ENCODE measurements at places on chromosomes 1 and 21.
A peak's percentile ranks its signal among the peaks of the same experiment; 100 is the strongest.

GRCh38 chr1:91891454-91891853, 5.5 kb upstream of the TGFBR3 start:
- no peak for DNase-seq

DNA sequence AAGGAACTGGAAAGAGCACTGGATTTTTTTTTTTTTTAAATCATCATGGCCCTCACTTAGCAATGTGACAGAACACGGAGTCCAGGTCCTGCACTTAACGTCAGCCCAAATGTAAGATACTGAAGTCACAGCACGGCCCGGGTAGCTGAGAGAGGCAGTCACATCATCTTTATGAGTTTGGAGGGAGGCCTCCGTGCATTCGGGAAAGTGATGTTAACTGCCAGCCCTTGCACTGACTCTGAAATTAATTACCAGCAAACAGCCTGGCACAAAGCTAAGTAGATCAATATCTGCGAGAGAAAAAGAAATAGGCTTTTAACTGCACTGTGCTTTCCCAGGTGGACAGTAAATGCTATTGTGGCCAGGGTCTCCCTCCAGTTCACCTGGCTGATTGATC, 109.5 kb upstream of the ADAR start:
- DNase-seq, result no peak

DNA sequence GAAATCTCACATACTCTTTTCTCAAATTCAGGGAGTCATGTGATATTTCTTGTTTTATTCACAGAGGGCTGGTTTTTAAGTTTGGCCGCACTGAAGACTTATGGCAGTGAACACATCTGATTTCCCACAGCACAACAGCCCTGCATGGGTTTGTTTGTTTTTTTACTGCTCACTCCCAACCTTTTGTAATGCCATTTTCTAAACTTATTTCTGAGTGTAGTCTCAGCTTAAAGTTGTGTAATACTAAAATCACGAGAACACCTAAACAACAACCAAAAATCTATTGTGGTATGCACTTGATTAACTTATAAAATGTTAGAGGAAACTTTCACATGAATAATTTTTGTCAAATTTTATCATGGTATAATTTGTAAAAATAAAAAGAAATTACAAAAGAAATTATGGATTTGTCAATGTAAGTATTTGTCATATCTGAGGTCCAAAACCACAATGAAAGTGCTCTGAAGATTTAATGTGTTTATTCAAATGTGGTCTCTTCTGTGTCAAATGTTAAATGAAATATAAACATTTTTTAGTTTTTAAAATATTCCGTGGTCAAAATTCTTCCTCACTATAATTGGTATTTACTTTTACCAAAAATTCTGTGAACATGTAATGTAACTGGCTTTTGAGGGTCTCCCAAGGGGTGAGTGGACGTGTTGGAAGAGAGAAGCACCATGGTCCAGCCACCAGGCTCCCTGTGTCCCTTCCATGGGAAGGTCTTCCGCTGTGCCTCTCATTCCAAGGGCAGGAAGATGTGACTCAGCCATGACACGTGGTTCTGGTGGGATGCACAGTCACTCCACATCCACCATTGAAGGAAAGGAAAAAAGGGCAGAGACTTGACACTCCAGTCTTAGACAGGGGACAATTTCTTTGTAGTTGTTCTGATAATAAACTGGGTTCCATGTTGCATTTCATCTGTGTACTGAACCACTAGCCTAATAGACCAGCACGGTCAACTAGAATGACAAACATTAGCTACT, 22.8 kb downstream of the TMEM50A start:
- DNase-seq, result no peak

- DNase-seq, result no peak
These were observed 876.5 kb upstream of the B3GALT2 start for GRCh38 chr1:194062962-194063361.

DNA sequence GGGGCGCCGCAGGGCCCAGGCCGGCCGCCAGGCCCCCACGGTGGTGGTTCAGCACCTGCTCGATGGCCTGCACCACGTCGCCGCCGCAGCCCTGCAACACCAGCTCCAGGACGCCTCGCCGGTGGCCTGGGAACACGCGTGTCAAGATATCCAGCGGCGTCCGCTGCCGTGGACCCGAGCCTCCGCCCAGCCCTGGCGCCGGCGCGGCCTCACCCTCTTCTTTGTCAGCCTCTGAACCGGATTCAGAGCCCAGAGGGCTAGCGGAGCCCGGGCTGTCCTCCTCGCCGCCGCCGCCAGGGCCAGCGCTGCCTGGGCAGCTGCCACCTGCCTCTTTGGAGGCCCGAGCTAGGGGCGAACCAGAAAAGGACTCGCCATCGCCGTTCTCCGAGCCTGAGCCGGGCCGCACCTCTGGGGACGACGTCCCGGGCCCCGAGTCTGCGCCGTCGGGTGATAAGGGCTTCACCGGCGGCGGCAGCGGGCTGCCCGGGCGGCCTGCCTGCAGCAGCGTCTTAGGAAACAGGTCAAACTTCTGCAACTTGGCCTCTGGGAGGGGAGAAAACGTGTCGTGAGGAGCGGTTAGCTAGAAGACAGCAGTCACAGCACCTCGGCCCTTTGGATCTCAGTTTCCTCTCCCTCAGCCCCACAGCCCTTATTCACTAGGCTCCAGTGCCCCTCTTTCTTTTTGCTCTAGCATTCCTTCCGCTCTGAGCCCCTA, 3.9 kb downstream of the DMRTA2 start:
- DNase-seq, result no peak

DNA sequence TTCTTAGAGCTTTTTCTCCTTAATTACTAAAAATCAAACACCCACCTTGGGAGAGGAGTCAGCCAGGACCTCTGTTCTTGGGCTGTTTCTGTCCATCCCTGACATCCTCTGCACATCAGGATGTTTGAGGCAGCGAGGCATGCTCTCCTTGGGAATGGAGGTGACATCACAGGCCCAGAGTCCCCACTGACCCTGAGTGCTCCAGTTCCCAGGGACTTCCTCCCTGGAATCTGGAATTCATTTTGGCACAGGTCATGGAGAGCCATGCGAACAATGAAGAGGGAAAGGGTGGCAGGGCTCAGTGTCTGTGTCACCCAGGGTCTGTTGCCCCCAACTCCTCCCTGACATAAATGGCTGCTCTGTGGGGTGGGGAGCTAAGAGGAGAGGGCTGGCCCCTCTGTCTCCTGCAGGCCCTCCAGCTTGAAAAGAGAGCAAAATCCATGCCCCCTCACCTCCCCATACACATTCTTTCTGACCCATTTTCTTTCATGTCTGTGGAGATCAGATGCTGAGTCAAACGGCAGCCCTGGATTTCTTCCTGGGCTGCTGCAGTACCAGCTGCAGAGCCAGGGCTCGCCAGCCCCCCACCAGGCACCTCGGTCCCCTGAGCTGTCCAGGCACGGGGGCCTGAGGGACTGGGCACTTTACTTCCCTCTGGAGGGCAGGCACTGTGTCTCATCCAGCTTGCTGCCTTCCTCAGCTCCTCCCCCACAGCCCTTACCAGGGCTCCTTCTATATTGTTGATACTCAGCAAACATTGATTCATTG, 102.0 kb downstream of the NMNAT2 start:
- DNase-seq, result no peak

DNA sequence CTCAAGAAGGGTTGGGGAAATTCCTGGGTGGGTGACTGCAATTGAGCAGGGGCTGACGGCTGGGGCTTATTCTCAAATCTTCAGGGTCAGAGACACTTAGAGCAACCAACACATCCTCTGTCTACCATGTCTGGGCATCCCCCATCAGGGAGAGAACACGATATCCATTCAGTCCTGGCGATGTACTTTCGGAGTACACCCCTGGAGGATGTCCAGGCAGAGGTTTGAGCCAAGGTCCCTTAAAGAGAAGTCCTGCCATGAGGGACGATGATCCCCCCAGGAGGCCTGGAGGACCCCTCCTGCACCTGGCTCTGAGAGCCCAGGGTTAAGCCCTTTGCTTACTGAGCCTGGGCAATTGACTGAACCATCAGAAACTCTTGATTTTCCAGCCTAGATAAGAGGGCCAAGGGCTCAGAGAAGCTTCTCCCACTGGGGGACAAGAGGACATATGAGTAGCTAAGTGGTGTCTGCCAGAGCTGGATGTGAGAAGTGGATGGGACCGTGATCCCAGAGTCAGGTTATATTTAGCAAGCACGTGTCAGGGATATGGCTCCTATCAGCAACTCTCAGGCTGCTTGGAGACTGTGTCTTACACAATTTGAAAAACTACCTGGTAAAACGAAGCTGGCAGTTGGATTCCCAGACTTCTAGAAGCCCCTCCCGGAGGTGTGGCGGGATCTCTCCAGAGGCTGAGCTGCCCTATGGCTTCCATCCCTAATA, 253.3 kb upstream of the VAMP3 start:
- no peak for DNase-seq

GRCh38 chr1:19940486-19941205, 17.2 kb upstream of the PLA2G2E start:
- no peak for DNase-seq

- no peak for DNase-seq
These were observed 19.2 kb upstream of the MTARC1 start for GRCh38 chr1:220767312-220768125.

GRCh38 chr1:163561580-163562295, 240.0 kb downstream of the NUF2 start:
- peak; percentile 78 for DNase-seq

GRCh38 chr1:178652506-178653490, 72.2 kb upstream of the RALGPS2 start:
- DNase-seq, result no peak

GRCh38 chr1:234975941-234976860, 152.4 kb downstream of the TOMM20 start:
- no peak for DNase-seq

GRCh38 chr1:908661-909060, 15.1 kb upstream of the SAMD11 start:
- no peak for DNase-seq

DNA sequence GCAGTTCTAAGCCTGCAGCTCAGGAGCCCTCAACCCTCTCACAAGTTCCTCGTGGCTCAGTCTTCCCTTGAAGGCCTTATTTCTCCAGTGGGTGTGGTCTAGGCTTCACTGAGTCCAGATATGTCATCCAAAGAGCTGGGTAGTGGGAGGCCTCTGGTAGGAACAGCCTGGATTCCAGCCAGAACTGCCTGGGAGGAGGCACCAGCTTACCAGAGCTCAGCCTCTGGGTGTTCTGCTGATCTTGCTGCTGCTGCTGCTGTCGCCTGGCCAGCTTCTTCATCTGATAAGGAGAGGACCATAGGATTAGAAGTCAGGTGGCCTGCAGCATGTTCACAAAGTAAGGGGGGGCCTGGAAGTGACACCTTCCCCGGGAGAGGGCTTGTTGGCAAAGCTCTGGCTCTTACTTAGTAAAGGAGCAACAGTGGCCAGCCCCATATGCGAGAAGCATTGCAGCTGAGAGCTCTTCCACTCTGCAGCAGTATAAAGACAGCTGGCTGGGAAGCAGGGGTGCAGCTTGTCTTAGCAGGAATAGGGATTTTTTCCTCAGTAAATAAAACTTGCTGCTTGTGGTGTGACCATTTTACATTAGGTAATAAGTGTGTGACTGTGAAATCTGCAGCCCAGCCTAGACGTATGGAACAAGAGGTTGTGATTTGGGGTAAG, 148.5 kb downstream of the LMX1A start:
- peak; percentile 66 for DNase-seq

DNA sequence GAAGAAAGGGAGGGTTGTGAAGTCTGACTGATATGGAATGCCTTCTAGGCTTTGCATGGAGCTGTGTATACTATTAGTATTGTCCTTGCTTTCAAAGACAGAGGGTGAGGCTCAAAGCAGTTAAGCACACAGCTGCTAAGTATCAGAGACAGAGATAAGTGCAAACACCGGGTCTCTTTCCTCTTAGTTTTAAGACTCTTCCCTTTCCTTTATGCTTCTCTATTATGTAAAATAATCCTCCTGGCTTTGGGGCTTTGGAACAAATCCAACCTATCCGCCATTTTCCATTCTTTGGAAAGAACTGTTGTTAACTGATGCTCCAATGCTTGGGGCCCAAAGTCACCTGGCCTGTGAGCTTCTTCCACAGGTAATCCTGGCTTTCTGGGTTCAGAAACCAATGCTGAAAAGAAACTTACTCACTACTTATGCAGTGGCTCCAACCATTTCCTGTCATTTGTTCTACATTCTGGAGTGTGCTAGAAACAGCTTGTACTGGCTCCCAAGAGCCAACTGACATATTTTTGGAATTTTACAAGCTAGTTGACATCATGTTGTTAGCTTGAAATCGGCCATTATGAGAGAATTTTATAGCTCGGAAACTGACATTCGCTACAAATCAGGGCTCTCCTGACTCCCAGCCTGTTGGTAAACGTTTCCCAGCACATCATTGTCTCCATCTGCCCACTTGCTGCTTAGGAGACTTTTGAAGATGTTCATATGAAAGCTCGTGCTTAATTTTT, 67.5 kb downstream of the DNTTIP2 start:
- DNase-seq, result no peak

- no peak for DNase-seq
These were observed 202.4 kb upstream of the L1TD1 start for GRCh38 chr1:61992257-61992656.

DNA sequence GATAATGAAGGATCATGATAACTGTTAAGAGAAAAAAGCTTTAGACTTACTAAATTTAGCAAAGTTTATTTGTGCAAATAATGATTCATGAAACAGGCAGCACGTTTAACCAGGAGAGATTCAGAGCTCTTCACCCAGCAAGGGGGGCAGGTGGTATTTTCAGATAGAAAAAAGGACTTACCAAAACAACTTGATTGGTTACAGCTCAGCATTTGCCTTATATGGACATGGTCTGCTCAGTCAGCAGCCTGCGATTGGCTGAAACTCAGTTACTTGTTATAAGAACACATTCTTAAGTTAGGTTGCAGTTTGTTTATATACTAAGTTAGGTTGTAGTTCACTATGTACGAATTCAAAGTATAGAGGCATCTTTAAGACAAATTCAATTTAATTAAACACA, 165.6 kb downstream of the DUSP10 start:
- DNase-seq, result no peak

- DNase-seq, result no peak
These were observed 329.9 kb upstream of the GREM2 start for GRCh38 chr1:240941701-240942370.

DNA sequence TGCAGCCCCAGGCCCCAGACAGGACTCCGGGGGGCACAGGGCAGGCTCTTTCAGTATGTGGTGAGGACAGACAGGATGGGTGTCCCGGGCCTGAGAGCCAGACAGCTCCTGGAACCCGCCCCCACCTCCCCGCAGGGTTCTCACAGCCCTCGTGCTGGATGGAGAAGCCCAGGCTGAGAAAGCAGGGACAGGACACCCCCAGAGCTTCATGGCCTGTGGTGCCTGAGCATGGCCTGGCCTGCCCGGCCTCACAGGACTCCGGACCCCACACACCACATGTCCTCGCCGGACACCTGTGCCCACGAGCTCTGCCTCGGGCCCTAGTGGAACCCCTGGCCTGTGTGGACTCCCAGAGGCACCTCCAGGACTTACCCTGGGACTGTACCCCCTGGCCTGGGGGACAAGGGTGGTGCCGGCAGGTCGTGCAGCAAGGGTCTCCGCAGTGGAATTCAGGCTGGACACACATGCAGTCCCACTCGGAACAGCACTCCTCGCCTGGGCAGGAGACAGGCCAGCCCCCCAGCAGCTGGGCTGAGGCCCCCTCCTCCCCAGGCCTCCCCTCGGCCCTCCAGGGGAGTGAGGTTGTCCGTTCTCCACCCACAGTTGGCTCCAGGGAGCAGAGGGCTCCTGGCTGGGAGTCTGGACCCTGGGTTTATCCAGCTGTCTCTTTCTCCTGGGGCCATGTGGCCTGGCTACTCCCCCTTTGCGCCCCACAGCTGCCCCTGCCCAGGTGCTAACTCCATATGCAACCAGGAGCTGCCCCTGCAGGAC, 1.2 kb downstream of the TNFRSF18 start:
- DNase-seq, result no peak

Measured in NCI-H69 (cell line).